ENCODE measurements at places on chromosomes 1 and 21.
A peak's percentile ranks its signal among the peaks of the same experiment; 100 is the strongest.

DNA sequence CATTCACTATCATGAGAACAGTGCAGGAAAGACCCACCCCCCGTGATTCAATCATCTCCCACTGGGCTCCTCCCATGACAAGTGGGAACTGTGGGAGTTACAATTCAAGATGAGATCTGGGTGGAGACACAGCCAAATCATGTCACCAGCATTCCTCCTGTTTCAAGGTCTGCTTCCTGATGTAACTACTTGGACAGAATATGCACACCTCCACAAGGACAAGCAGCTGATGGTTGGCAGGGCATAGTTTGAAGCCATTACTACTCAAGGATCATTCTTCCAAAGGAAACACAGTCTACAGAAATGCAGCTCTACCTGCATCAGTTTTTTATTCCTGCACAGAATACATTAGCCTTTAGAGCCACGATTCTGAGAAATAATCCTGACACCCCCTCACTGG lies 28.5 kb upstream of the RNF2 start:
- no peak for DNase-seq

- DNase-seq = no peak
Measured at GRCh38 chr1:1873186-1873585, 17.7 kb downstream of the GNB1 start.

DNA sequence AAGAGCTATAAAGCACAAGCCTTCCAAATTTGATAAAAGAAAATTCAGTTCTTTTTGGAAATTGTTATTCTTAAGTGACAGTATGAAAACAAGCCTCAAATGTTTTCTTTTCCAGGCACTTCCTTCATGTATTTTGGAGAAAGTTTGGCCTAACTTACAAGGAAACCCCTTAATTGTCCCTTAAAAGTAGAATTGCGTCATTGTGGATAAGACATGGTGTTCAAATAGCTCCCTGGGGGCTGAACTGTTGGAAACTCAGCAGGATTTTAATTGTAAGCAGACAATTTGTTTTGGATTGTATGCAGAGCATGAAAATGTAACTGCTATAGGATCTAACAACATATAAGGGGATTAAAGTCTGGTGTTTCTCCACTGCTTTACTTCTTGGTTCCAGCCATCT lies 35.4 kb upstream of the FGGY start:
- no peak for DNase-seq

DNA sequence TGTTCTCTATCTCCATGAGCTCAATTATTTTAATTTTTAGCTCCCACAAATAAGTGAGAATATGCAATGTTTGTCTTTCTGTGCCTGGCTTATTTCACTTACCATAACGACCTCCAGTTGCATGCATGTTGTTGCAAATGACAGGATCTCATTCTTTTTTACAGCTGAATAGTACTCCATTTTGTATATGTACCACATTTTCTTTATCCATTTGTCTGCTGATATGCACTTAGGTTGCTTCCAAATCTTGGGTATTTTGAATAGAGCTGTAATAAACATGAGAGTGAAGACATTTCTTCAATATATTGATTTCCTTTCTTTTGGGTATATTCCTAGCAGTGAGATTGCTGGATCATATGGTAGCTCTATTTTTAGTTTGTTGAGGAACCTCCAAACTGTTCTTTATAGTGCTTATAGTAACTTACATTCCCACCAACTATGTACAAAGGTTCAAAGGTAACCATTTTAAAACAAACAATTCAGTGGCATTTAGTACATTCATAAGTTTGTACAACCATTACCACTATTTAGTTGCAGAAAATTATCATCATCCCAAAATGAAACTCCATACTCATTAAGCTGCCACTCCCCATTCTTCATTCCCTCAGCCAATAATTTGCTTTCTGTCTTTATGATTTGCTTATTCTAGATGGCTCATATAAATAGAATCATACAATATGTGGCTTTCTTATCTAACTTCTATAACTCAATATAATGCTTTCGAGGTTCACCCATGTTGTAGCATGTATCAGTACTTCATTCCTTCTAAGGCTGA lies 255.9 kb upstream of the NFIA start:
- no peak for DNase-seq

- DNase-seq = peak; percentile 85
Measured at GRCh38 chr1:116031302-116031835, 55.1 kb downstream of the SLC22A15 start.

- no peak for DNase-seq
Measured at GRCh38 chr1:99627615-99628014, 18.3 kb upstream of the PALMD start.

- peak; percentile 60 for DNase-seq
Measured at GRCh38 chr1:28927648-28928313, 13.4 kb downstream of the EPB41 start.

GRCh38 chr1:45375104-45376090 lies 35.2 kb upstream of the MUTYH start:
- DNase-seq = no peak

DNA sequence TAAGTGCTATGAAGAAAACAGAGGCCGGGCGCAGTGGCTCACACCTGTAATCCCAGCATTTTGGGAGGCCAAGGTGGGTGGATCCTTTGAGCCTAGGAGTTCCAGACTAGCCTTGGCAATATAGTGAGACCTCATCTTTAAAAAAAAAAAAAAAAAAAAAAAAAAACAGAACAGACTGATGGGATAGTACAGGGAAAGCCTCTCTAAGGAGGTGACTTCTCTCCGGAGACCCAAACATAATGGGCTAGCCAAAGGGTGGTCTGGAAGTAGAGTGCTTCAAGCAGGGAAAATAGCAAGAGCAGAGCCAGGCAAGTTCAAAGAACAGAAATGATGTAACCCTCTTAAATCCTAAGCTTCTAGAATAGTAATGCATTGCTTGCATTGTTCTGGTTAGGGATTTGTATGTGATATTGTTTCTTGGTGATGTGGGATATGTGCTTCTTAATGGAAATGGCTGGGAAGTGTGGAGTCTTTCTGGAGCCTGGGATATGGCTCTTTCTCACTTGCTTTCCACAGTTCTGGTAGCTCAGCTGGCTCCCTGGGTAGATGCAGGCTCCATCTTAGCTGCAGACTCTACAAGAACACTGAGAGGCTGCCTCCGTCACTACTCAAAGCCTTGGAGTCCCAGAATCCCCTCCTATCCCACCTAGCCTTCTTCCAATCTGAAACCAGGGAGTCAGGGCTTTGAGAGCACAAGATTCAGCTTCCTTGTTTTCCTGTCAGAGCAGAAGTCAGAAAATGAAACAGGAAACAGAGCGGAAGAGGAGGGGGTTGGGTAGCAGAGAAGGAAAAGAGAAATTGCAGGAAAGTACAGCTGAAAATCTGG lies 1.9 kb upstream of the PIGV start:
- DNase-seq = no peak

- no peak for DNase-seq
Measured at GRCh38 chr1:57553666-57554065, 129.8 kb upstream of the DAB1 start.

GRCh38 chr1:7692005-7692404 lies 79.1 kb upstream of the VAMP3 start:
- no peak for DNase-seq

- DNase-seq = no peak
Measured at GRCh38 chr21:36859744-36860501, 106.5 kb downstream of the HLCS start.

DNA sequence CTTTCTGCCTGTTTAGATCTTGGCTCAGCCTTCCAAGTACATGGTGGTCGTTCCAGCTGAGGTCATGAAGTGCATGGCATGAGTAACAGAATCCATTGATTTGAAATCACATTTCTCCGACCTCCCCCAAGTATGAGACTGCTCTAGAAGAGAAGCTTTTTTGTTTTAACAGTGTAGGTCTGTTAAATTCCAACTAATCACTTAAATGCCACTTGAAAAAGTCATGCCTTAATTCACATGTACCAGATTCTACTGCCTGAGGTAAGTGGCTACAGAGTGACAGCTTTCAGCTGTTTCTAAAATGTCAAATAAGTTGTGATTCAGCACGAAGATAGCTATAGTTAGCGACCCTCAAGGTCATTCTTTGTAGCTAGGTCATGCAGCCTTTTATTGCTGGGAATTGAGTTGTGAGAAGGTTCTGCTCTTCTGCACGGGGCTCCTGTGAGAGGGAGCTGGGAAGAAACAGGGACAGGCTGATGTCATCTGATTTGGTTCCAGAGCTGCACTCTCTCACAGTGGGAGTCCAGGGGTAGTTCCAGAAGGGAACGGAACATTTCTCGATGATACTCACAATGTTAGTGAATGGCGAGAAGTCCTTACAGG lies 112.7 kb downstream of the VPS13D start:
- no peak for DNase-seq

GRCh38 chr1:43484367-43484766 lies 30.6 kb upstream of the HYI start:
- no peak for DNase-seq

DNA sequence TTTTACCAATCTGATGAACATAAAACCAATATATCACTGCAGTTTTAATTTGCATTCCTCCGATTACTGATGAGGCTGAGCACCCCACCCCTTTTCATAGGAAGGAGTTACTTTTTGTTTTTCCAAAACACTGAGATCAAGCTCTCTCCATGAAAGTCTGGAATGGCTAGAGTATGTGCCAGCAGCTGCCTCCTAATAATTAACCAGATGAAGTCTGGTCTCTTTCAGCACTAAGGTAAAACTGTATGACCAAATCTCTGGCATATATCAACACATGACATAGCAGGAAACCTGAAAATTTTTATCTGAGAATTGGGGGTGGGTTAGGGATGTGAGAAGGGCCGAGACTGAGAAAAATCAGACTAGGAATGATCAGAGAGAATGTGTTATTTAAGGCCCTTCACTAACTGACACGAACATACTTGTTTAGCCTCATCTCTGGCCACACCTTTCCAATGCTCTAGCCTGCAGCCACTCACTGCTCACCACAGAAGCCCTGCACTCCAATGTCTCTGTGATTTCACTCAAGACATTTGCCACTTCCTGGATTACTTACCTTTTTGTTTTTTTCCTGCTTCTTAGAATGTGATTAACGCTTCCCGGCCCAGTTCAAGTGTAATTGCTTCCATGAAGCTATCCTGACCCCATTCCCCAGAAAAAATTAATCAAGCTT lies 34.7 kb downstream of the WASF2 start:
- no peak for DNase-seq

DNA sequence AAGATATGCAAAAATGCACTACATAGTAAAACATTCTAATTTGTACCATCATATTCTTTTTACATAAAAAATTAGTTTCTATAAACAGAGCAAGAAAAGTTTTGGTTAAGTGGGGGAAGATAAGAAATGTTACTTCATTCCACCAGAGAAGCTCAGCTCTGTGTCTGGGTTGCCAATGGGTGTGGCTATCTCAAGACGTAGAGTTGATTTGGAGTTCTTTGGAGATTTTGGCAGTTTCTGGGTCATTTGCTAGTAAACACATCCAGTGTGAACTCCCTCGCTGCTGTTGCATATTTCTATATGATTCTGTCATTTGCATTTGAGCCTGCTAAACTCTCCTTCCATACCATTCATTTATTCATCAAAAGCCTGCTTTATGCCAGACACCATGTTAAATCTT lies 7.2 kb downstream of the RGL1 start:
- DNase-seq = no peak

GRCh38 chr1:156281281-156281680 lies 1.3 kb downstream of the SMG5 start:
- no peak for DNase-seq

GRCh38 chr1:172019976-172020375 lies 178.7 kb downstream of the DNM3 start:
- DNase-seq = no peak

- DNase-seq = peak; percentile 15
Measured at GRCh38 chr1:20964540-20965484, 177.7 kb upstream of the HP1BP3 start.

- DNase-seq = no peak
Measured at GRCh38 chr1:165603810-165604209, 27.2 kb upstream of the MGST3 start.

DNA sequence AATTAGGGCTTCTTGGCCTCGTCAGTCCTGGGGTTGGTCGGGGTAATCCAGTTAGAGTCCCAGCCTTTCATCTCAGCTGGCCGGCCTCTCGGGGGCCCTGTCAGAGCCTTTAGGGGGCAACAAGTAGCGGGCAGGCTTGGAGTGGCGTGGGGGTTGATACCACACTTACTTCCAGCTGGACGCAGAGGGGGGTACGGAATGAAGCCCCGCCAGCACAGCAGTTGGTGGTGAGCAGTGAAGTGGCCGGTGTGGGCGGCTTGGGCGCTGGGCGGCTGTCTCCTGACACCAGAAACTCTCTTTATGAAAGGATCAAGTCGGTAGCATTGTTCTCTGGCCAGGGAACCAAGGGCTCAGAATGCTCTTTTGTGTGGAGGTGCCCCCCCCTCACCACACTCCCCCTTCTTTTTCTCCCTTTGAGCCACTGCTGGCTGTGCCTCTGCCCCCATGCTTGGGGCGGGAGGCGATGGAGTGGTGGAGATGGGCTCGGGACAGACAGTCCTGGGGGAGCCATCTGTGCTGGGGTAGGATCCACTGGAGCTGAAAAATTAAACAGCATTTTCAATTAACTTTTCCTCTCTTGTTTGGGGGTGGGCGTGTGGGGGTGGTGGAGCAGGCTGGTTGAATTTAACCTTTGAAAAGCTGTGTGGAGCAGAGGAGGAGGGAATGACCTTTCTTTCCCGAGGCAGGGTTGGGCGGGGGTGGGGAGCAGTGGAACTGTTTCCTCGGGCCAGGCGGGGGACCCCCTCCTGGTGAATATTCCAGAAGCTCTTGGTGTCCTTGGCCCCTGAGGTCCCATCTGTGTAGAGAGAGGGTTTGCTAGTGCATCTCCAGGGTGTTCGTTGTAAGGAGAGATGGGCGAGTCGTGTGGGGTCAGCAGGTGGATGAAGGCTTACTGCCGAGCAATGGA lies 102.7 kb downstream of the RNF220 start:
- DNase-seq = no peak

DNA sequence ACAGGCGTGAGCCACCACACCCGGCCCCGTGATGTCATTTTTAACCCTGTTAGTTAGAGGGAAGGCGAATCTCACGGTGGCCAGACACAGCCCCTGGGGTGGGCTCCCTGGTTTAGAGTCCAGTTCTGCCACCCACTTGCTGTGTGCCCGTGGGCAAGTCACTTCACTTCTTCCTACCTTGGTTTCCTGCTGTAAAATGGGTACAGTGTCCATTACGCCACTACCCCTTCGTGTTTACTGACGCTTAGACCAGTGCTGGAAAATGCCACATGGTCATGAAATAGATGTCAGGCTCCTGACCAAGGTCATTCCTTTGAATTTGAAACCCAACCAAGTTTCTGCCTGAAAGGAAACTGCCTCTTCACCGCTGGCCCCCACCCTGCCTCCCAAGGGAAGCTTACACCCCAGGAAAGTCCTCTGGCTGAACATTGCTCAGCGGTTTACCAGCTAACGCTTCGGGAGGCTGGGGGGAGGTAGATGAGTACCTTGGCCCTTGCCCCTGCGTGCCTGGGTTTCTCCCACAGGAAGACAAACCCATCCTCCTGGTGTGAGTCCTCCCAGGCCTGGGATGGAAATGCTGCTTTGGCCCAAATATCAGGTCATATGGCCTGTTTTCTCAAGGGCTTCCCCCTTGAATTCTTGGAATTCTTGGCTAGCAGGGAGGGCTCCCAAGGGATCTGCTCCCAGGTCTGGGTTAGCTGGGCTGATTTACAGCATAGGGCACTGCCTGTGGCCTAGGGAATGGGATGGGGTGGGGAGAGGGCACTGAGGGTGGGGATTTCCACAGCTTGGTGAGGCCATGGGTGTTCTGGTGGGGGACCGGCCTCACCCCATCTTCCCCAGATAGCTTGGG lies 7.6 kb upstream of the AADACL4 start:
- DNase-seq = no peak

- peak; percentile 78 for DNase-seq
Measured at GRCh38 chr1:174262349-174263241, 103.3 kb downstream of the RABGAP1L start.

- no peak for DNase-seq
Measured at GRCh38 chr1:33822396-33822795, 41.5 kb upstream of the HMGB4 start.

Data from NCI-H1417 (cell line).